ENCODE measurements at places on chromosomes 11 and 22.

GRCh38 chr11:78715639-78716311 lies 141.1 kb upstream of the NARS2 start:
- peak; percentile 7 for DNase-seq

- DNase-seq = peak; percentile 48
Observed at GRCh38 chr22:50086526-50086925, 1.3 kb upstream of the MLC1 start.

GRCh38 chr11:1150769-1151365 lies 6.9 kb upstream of the MUC5AC start:
- peak; percentile 69 for DNase-seq

DNA sequence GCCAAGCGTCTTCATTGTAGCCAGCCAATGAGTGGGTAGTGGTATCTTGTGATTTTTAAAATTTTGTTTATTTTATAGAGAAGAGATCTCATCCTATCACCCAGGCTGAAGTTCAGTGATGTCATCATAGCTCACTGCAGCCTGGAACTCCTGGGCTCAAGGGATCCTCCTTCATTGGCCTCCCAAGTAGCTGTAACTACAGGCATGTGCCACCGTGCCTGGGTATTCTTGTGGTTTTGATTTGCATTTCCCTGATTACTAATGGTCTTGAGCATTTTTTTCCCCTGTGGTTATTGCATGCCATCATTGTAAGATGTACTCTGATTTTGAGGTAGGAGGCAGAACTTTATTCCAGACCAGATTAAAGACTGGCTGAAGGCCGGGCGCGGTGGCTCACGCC lies 2.4 kb upstream of the DENND6B start:
- DNase-seq = no peak

- DNase-seq = no peak
Observed at GRCh38 chr11:59800390-59801025, 10.1 kb downstream of the MRPL16 start.

GRCh38 chr11:12671370-12671769 lies 2.9 kb upstream of the TEAD1 start:
- DNase-seq = no peak

- DNase-seq = no peak
Observed at GRCh38 chr22:49525801-49526535, 301.7 kb downstream of the BRD1 start.
